ENCODE measurements at places on chromosomes 1 and 21.
A peak's percentile ranks its signal among the peaks of the same experiment; 100 is the strongest.

- DNase-seq = no peak
Observed at GRCh38 chr1:225824533-225824941, 14.6 kb downstream of the EPHX1 start.

DNA sequence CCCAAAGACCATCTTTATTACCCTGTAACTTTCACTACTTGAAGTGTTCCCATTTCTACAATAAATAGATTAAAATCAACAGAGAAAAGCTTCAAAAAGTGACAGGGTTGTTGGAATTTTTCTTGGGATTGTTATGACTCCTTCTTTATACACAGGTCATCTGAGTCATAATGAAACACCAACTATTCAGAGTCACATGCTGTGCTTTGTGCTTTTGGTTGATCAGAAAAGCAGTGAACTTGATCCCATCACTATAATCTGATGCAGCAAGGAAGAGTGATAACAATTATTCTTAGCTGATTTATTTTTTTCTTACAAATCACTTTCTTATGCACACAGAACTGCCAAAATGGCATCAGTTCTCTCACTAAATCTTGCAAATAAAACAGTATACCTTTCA is 422.9 kb downstream of the PTBP2 start:
- no peak for DNase-seq

- peak; percentile 86 for DNase-seq
Observed at GRCh38 chr1:27556781-27557595, 47.0 kb downstream of the AHDC1 start.

DNA sequence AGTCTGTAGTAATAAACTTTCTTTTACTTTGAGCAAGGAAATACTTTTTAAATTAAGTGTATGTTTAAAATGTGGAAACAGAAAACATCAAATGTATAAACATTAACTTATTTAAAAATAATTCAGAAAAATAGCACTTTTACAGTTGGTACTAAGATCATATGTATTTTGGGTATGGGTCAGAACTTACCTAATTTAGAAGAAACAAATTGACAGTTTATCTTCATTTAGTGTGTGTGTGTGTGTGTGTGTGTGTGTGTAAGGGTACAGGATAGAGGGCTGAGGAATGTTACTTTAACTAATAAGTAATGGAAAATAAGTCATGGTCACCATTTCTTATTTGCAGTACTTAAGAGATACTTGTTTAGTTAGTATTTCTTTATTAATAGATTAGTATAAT is 3.3 kb downstream of the MAN1A2 start:
- no peak for DNase-seq

GRCh38 chr1:246291127-246291526 is 216.0 kb downstream of the SMYD3 start:
- no peak for DNase-seq

DNA sequence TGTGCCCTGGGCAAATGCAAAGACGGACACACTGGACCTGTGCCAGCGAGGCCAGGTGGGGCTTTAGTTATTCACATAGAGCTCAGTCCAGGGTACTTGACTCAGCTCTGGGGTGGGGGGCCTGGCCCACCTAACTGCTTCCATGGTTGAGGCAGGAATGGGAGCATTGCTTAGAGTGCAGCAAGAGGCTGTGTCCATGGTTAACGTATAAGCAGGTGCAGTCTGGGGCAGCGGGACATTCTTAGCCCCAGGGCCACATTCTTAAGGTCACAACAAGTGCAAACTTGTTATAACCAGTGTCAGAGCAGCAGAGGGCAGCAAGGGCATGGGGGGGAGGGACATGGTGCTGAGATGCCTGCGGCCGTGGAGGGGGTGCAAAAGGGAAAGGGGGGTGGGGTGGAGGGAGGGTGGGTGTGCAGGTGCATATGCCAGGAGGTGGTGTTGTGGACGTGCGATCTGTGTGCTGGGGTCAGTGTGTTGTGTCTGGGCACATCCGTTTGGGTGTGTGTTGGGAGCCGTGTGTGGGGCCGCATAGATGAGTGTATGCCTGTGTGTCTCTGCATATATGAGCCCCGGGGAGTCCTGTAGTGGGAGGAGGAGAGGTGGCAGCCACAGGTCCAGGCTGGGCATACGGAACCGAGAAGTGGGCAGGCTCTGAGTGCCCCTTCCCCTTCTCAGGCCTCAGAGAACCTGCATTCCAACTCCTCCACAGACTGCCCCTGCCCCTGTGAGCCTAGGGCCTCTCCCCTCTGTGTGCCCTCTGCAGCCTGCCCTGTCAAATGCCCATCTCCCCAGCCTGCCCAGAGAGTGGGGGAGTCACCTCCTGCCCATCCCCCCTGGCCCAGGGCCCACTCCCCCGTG is 8.4 kb downstream of the KCNJ10 start:
- no peak for DNase-seq

GRCh38 chr1:166350490-166350889 is 183.7 kb upstream of the FAM78B start:
- no peak for DNase-seq

- no peak for DNase-seq
Observed at GRCh38 chr1:215018555-215018954, 64.0 kb upstream of the KCNK2 start.

GRCh38 chr1:166950156-166950555 is 25.2 kb downstream of the ILDR2 start:
- no peak for DNase-seq

DNA sequence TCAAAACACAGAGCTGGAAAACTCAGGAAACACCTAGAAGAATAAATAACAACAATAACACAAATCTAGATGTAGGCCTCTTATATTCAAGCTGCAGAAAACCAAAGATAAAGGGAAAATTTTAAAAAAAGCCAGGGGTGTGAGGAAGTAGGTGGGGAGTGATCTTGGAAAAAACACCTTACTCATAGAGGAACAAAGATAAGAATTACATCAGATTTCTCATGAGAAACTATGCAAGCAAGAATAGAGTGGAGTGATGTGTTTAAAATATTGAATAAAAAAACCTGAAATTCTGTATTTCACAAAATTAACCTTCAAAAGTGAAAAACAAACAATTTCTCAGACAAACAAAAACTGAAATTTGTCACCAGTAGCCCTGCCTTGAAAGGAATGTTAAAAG is 265.5 kb upstream of the RGS18 start:
- no peak for DNase-seq

- DNase-seq = no peak
Observed at GRCh38 chr1:234933475-234933874, 195.2 kb downstream of the TOMM20 start.

- no peak for DNase-seq
Observed at GRCh38 chr1:97780884-97781283, 139.9 kb downstream of the DPYD start.

DNA sequence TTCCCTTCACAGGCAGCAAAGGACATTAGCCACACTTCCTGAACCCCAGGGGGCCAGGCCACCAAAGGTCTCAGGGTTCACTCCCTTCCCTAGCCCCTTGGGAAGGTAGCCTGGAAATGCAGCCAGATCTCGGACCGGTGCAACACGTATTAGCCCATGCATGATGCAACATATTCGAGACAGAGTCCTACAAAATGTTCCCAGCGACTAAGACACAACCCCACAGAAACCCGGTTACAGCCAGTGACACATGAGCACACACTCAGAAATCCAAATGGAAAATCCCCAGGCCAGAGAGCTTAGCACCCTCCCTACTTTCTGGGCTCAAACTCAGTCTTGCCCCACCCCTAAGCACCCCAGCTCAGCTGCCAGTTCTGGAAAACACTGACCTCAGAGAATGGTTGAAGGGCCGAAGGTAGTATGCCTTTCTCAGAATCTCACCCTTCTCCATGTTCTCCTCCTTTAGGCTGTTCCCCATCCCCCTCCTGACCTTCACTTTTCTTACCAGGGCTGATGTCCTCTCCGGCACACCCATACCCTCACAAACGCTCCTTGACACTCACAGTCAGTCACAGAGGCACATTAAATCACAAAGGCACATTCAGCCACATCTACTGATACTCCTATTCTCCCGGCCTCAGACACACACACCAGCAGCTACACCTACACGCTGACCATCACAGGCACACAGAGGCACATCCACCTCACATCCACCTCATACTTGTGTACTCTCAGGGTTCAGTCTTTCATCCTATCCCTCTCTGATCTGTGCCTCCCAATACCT is at the start of gene TSPAN1:
TSPAN1 (plus strand) TSS at position 640 of the 784 bp plus-strand sequence. CDS start 6,021 bp downstream, outside the sequence.
- DNase-seq = no peak

DNA sequence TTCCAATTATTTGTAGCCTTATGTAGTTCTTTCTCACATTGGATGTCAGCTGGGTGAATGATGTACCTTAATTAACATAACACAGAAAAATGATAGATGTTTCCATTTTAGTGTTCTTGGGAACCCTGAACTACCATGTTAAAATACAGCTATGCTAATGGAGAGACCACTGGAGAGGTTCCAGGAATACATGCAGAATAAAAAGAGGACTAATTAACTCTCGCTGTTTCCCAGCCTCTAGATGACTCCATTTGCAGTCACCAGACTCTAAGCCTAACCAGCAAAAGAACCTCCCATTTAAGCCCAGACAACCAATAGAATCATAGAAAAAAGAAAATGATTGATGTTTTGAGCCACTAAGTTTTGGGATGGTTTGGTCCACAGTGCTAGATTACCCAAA is 36.2 kb downstream of the CLCA4 start:
- DNase-seq = no peak

- no peak for DNase-seq
Observed at GRCh38 chr1:157734321-157734720, 33.8 kb upstream of the FCRL3 start.

DNA sequence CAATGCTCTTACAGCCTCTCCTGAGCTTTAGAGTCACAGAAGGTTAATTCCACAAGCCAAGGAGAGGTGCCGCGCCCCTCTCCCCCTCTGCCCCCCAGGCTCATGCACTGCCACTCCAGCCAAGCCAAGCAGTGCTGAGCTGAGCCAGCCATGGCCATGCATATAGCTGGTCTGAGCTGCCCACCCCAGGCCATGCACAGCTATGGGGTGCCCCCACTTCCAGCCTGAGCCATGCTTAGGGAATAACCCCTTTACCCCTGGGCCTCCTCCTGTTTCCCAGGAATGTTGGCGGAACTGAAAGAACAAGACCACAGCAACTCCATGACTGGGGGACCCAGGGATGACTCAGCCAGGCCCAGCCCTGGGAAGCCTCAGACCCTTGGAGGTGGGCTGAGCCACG is 34.0 kb upstream of the MAGOH start:
- no peak for DNase-seq

DNA sequence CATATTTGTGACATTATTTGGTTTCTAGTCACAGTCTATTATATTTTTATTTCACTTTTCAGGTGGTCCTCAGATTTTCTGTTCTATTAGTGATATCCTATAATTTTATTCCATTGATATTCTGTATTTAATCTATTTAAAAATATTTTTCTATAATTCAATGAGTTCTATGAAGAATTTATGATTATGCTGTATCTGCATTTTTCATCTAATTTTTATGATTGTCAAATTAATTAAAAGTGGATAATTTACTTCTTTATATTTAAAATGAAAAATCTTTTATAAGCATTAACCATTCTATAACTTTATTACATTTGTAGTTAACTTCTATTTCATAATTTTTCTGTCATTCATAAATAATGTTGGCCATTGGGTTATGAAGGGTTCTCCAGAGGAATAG is 387.4 kb upstream of the LRRC7 start:
- DNase-seq = no peak

GRCh38 chr1:9197186-9198099 is 37.1 kb upstream of the H6PD start:
- no peak for DNase-seq

DNA sequence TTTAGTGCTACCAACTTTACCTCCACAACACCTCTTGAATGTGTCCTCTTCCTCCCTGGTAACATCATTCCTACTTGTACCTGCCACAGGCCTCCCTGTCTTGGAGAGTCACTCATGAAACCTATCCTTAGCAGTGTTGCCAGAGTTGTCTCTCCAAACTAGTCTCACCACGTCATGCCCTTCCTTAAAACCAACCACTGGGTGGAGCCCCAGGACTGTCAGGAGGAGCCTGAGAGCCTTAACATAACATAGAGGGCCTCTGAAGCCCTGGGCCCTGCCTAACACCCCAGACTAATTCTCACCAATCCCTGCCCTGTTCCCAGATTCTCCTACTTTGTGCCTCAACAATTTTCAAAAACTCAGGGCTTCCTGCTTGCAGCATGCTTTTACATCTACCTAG is 65.3 kb downstream of the ZNF697 start:
- DNase-seq = peak; percentile 4

- DNase-seq = no peak
Observed at GRCh38 chr1:234608911-234609690, 877 bp downstream of the IRF2BP2 start.

DNA sequence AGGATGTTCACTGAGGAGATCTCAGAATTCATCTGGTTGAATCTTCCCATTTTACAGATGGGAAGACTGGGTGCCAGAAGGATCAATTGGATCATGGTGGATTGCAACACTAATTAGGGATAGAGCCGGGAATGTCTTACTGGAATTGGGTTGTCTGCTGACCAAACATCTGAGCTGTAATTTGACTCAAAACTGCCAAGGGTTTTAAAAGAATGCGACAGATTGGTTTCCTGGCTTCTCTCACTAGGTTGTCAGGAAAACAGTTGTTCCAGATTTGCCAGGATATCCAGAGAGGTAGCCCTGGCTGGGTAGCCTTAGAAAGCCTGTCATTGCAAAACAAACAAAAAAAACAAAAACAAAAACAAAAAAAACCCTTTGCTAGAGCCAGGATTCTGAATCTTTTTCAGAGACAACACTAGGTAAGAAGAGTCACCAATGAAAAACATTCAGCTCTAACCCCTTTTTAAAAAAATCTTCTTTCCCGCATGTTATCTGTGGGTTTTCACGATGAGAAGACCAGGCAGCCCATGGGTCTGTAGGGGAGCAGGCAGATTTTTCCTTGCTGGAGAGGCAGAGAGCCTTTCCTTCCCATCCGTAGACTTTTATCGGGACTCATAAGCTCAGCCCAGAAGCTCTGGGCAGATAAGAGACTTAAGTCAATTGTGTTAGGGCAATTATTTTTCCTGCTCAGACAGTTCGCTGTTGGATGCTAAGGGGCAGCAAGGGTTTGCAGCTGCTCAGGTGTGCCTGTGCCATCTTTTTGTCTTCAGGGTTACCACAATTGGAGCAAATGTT is 418.9 kb downstream of the PRDM2 start:
- DNase-seq = no peak

DNA sequence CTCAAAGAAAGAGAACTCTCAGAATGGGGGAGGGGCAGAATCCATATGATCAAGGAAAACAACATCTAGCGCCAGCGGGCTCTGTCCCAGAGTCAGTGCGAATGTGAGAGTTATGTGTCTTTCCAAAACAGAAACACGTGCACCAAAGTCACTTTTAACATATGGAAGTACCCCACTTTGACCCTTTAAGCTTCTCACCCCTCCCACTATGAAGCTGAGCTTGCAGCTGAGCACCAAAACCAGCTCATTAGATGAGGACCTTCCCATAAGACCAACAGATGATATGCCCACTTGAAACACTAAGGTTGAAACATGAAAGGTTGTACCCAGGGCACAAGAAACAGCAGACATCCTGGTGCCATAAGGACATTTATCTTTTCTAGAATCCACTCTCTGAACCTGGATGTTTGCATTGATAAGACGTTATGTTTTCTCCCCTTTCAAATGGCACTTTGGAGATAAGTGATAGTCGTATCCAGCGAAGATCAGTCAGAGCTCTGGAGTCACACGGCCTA is 171.0 kb downstream of the TGFBR3 start:
- no peak for DNase-seq

GRCh38 chr1:5067246-5067645 is 412.8 kb downstream of the AJAP1 start:
- no peak for DNase-seq

Data from frontal cortex (tissue), 4 donors.